Umbilical cord (tissue), 2 donors: ENCODE measurements at places on chromosomes 7 and 10. TPM values are rescaled to one million over a fixed set of nuclear protein-coding genes. Genes with fewer than 3 reads are reported as not detected.

- no peak for DNase-seq
Measured at GRCh38 chr10:96473866-96474265, 39.9 kb downstream of the TLL2 start.

- DNase-seq, result no peak
Measured at GRCh38 chr10:102396730-102397151, 1.2 kb downstream of the NFKB2 start.

DNA sequence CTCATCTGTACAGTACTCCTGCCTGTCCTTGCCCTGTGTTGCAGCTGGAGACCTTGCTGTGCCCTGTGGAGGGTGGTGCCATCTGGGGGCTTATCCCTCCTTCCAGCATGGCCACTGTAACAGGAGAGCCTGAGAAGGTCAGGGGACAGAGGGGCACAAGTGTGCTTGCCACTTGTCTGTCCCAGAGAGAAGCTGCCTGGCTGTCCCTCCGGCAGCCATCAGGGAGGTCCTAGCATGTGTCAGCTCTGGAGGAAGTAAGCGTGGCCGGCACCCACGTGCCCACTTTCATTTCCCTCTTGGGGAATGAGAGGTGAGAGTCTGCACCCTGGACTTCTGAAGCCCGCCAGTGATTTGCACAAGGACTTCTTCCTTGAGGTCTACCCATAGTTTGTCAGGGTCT lies 97.0 kb upstream of the PPIF start:
- DNase-seq, result no peak

- DNase-seq, result peak; percentile 77
Measured at GRCh38 chr10:22624287-22624738, 90.1 kb downstream of the PIP4K2A start.

- DNase-seq, result peak; percentile 63
Measured at GRCh38 chr10:69385454-69386350, 31.0 kb downstream of the TACR2 start.

- DNase-seq, result no peak
Measured at GRCh38 chr10:38038107-38038931, 27.8 kb downstream of the ZNF33A start.

DNA sequence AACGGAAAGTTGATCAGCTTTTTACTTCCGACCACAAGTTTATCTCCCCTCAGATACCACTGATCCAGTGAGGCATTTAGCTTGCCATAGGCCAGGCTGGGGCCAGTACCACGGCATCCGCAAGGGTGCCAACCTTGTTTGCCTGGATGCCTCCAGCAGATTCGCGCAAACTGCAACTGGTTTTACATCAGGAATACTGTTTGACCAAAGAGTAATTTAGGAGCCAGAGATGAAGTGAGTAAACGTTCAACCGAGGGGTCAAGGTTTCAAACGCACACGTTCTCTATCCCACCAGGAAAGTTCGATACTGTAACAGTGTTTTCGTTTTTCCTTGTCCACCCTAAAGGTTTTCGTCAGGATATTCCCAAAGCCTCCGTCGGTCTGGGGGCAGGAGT lies 266 bp upstream of the MDFIC start:
- DNase-seq, result no peak

DNA sequence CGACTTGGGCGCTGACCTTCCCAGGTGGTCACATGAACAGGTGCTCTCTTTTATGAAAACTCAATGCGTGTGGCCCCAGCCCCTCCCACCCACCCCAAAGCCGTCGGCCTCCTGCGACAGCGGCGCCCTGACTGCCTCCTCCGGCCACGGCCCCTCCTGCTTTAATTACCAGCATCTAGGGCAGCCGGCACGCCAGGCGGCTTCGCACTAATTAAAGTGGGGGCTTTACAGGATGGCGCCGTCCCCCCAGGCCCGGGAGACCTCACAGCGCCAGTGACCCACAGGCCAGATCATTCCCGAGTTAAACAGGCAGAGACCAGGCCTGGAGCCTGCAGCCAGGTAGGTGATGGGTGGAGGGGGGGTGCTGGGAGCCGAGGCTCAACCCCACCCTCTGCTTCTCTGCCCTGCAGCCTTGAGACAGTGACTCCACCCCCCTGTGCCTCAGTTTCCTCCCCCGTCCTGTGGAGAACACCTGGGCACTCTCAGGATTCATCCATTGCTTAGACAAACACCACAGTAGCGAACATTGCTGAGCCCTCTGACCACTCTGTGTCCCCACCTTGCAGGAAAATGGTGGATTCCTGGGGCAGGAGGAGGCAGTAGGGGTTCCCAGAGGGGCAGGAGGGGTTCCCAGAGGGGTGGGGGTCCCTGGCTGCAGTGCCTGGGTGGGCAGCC lies 100.8 kb downstream of the MICALL2 start:
- DNase-seq, result no peak

DNA sequence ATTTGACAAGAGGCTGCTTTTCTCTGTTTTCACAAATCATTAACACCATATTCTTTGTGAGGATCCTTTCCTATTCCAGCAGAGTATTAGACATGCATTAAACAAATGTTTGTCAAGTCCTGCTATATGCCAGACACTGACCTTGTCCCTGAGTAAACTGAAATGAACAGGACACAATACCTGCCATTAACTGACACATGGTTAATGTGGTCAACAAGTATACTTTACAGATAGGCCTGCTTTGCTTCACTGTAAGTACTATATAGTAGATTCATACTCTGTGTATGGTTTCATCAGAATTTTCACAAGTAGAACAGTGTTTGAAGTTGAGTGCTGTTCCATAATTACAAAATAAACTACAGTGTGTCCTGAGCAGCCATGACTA lies 5.9 kb downstream of the TNKS2 start:
- DNase-seq, result no peak

DNA sequence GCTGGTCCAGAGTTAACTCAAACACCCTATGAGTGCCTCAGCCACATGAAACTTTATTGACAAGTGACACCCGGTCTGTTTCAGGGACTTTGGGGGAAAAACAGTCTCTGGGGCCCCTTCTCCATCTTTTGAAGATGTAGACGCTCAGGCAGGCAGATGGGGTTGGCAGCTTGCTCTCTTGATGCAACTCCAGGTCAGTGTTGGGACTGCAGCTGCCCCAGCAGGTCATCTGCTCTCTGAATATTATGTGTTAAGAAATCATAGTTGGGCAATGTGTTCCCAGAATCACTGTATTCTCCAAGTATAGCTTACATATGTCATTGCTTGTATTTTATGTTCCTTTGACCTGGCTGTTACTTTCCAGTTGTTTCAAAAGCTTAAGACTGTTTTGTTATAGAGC lies 544.9 kb upstream of the MGMT start:
- DNase-seq, result no peak

DNA sequence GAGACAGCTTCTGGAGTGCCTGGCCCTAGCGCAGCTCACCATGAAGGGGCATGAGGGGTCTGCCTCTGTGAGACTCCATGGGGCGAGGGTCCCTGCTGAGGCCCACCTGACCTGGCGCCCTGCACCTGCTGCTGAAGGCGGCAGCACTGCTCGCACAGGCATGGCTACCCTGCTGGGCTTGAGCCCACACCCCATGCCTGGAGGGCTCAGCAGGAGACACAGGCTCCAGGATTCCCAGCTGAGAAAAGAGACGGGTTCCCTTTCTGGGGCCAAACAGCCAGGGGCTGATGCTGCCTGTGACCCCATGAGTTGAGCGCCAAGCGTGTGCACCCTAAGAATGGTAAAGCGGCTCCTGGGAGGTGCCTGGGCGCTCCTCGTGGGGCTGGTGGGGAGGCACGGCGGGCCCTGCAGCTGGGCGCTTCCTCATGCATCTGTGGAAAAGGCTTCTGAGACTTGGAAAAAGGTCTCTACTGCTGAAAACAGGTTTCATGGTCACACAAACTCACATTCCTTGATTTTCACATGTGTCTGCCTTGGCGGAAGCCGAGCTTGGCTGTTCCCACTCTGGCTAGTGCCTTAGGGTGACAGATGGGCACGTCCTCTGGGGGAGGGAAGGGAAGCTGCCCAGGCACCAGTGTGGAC lies 233.4 kb downstream of the ZMYND11 start:
- DNase-seq, result no peak

- DNase-seq, result no peak
Measured at GRCh38 chr10:15461353-15462108, 90.4 kb upstream of the FAM171A1 start.

GRCh38 chr10:986881-987619 lies 1.2 kb upstream of the GTPBP4 start:
- no peak for DNase-seq

GRCh38 chr10:45308707-45309106 lies 6.7 kb downstream of the OR13A1 start:
- DNase-seq, result no peak

DNA sequence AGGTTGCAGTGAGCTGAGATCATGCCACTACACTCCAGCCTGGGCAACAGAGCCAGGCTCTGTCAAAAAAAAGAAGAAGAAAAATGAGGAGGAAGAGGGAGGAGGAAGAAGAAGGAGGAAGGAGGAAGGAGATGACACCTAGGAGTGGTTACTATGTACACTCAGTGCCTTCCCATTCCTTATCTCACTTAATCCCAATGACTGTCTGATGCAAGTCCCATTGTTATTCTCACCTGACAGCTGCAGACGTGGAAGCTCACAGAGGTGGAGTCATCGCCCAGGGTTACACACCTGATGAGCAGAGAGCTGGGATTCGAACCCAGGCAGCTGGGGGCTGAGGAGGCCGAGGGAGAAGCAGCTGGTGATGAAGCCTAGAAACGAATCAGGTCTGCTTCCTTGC lies 258.8 kb downstream of the SNX10 start:
- no peak for DNase-seq

- DNase-seq, result no peak
Measured at GRCh38 chr7:91633013-91633441, 247.5 kb downstream of the MTERF1 start.

DNA sequence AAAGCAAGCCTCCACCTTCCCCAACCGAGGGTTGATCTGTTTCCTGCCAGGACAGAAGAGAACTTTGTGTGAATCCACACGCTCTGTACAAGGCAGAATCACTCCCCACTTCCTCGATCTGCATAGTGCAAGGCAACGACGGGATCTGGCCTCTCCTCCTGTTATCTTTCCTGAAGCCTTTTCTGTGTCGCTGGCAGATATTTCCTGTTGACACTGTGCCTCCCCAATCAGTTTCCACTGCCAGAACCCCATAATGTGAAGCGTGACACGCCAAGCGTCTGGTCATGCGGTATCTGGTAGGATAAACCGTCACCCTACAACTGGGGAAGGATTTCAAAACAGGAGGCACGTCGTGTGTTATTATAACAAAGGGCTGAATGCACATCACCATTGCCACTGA lies 57.2 kb downstream of the FAM171A1 start:
- DNase-seq, result peak; percentile 71

DNA sequence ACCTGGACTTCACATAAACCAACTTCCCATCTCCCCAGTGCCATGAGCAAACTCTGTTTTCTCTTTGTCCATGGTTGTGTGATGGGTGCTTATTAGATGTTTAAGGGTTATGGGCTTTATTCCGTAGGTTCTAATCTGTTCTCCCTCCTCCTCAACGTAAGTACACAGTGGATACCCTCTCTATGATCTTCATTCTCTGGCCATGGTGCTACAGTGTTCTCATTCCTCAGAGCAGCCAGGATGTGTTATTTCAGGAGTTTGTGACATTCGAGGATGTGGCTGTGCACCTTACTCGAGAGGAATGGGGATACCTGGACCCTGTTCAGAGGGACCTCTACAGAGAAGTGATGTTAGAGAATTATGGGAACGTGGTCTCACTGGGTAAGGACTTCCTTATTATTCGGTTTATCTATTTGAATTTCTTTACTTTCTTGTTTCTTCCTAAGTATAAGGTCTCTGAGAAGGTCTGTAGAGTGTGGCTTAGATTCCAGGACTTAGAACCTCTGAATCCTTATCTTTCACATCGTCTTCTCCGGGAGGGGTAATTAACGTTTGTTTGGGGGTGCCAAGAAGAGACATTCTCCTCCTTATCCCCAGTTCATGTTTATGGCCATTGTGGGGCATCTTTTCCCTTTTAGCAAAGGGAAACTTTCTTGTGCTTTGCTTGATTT lies 3.8 kb downstream of the ZNF655 start:
- DNase-seq, result no peak

DNA sequence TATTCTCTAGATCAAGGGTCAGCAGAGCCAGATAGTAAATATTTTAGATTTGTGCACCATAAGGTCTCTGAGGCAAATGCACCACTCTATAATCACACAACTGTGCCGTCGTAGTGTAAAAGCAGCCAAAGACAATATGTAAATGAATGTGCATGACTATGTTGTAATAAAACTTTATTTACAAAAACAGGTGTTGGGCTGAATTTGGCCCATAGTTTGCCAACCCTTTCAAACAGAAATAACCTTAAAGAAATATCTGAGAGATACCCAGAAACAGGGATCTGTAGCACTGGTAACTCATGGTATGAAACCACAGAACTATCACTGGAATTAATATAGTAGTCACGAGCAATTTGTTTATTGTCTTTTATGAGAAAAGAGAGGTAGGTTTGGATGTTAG lies 86.0 kb downstream of the ARID5B start:
- DNase-seq, result no peak

GRCh38 chr10:98131619-98132018 lies 2.8 kb upstream of the R3HCC1L start:
- DNase-seq, result peak; percentile 83

The OPALIN gene
- 1.4 TPM for total RNA-seq

The CACUL1 gene
- 38.8 TPM for total RNA-seq

The PDK4 gene
- 17.6 TPM for total RNA-seq

The SUN3 gene
- not detected for total RNA-seq

The FKBP6 gene
- 0.72 TPM for total RNA-seq

The LLCFC1 gene
- total RNA-seq, result not detected

The MLXIPL gene
- 1.7 TPM for total RNA-seq

The SLC13A1 gene
- total RNA-seq, result 0.48 TPM

The STOX1 gene
- 0.24 TPM for total RNA-seq

The PNLIP gene
- 0.72 TPM for total RNA-seq

The MYOZ1 gene
- 1.4 TPM for total RNA-seq

The NOLC1 gene
- 13.7 TPM for total RNA-seq

The CPXM2 gene
- total RNA-seq, result 122 TPM

The RPP30 gene
- 24.1 TPM for total RNA-seq
